ENCODE measurements at places on chromosomes 2 and 18. TPM values are rescaled to one million over a fixed set of nuclear protein-coding genes. Genes with fewer than 3 reads are reported as not detected.

DNA sequence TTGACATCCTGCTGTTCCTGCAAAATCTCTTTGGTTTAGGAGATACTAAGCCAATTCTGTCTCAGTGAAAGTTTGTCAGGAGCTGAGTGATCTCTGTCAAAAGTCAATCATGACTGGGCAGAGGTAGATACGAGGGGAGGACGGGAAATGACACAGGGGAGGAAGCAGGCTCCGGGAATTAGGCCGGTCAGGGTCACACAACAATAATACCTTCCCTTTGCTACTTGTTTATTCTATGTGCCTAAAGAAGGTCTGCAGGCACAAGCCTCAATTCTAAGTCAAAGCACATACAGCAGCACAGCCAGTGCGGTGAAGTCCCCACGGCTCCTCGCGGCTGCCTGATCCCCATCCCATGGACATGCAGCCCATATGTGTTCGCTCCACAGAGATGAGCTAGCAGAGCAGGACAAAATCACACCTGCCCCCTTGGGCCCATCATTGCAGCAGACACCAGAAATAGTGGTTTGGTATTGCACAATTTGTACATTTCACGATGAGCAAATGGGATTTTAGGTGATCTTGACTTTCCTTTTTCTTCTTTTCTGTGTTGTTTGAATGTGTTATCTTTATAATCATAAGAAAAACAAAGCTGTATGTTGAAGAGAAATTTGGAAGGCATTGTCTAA lies 141.4 kb downstream of the VAPA start:
- DNase-seq = no peak

CDH19 gene
- polyA plus RNA-seq = 8.3 TPM

DNA sequence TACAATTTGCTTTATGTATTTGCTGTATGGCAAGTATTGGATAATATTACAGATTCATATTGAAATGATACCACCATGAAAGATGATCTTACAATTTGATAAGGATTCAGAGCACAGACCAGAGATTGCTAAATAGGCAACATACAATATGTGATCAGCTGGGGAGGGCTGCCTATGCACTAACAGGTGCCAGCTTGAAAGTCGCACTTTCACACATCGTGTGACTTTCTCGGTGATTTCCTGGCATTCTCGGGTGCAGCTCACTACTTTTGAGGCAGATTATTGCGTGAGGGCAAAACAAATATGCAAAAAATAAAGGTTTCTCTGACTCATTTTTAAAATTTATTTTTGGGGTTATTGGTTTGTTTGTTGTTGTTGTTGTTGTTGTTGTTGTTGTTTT lies 36.0 kb downstream of the RBMS1 start:
- DNase-seq = no peak

DOCK10 gene
- 9.3 TPM for polyA plus RNA-seq

DNA sequence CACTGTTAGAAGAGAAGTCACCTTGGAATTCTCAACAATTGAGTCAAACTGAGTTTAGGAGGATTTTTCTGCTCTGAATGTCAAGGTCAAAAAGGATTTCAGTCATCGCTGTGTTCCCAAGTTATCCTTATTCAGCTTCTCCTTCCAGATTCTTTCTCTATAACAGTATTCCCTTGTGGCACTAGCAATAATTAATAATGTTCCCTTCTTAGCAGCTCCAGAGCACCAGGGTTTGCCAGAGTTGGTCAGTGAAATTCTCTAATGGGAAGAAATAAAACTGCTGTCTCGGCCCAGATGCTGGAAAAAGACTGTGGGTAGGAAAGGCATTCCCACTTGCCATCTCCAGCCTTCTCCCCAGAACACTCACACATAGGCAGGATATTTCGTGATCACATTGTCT lies 836.0 kb upstream of the PIK3C3 start:
- no peak for DNase-seq

GALR1 gene
- 0.51 TPM for polyA plus RNA-seq

DNA sequence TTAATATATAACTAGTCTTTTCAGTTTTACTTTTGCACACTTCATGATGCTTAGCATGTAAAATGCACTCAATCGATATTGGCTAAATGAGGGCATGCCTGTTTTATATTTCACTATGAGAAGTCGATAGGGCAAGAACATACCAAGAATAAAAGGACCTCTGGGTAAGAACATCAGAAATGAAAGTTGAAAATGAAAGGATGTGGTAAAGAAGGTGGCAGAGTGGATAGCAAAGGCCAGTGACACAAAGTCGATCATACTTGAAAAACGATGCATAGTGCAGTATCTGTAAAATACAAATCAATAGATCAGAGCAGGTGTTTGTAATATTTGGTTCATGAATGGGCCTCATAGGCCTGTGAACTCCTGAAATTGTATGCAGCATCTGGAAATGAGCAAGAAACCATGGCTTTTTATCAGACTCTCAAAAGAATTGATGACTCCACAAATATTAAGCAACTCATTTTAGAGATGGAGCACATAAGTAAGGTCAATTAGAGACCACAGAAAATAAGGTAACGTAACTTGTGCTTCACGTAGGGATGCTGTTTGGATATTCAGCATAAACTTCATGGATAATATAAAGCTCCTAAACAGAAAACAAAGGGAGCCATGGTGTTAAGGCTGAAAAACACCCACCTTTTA lies 653.4 kb downstream of the NYAP2 start:
- DNase-seq = no peak

DNA sequence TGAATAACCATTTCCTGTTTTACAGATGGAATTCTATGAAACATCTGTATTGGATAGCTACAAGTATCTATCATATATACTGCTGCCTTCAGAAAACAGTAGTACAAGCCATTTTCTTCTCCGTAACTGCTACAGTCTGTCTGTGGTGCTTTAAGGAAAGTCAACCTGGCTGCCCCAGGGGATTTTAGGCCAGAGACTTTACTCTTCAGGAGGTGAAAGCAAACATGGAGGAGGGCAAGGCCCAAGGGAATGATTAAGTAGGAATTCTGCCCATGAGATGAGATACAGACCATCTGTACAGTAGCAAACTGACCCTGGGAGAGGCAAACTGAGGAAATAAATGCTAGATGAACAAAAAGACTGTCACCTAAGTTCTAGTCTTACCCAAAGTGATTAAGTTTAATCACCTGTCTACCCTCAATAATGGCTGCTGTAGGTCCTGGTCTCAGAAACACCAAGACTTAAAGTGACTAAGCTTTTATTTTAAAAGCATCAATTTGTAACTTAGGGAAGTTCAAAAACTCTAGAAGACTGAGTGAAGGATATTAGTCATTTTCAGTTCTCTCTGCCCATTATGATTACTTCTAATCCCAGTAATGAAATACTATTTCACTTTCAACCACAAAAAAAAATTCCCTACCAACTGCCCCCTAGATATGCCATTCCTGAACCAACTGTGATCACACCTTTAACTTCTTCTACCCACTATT lies 14.8 kb downstream of the MBD2 start:
- DNase-seq = no peak

DNA sequence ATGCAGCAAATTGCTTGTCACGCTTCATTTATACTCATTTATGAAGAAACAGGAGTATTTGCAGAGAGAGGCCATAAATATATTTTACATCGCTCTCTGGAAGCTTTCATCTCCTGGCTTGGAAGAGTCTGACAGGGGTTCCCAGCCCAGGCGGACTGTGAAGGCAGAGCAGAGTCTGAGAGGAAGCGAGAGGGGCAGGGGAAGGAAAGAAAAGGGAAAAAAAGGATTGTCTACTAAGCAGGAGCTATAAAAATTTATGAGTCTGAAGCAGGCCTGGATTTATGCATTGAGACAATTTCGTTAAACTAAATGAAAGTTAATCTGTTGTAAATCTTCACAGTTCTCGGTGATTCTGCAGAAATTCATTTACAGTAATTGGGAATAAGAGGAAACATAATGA lies 143.9 kb upstream of the GYPC start:
- DNase-seq = no peak

- DNase-seq = no peak
Measured at GRCh38 chr2:96325884-96326255, 753 bp downstream of the ITPRIPL1 start.

DNA sequence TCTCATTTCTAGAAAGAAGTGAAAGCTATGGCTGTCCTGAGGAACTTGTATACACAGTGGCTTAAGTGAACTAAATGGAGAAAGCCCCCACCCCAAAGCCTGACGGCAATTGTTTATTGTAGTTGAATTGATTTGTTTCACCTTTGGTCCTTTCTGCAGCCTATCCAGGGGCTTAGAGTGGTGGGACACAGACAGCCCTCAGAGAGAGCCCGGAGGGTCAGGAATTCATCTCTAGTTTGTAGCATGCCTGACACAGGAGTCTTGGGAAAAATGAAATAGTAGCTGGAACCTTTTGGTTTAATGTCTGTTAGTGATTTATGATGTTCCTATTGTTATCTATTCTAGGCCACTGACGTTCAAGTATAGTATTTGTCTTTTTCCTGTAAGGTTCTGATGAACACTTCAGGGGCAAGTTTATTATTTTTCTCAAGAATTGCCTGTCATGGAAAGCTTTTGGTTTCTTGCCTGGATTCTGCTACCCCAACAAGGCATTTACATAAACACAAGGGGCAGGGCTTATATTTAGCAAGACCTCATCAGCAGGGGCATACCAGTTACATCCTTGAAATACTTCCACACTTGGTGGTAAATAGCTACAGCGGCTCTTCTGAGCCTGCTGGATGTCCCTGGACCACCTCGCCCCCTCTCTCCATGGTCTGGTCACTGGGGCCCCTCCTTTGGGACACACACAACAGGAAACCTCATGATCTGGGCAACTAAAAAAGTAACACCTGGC lies 44.4 kb downstream of the KCNE4 start:
- DNase-seq = no peak

LPIN1 gene
- 10.9 TPM for polyA plus RNA-seq

DNA sequence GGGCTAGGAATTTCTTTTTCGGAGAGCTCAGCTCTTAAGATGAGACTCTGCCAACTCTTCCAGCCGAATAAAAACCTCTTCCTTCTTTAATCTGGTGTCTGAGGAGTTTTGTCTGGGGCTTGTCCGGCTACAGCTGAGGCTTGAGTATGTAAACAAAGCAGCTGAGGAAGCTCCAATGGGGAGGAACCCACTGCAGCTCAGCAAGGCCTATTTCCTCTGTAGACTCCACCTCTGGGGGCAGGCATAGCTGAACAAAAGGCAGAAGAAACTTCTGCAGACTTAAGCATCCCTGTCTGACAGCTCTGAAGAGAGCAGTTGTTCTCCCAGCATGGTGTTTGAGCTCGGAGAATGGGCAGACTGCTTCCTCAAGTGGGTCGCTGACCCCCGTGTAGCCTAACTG lies 838.7 kb downstream of the CCDC85A start:
- DNase-seq = no peak

DNA sequence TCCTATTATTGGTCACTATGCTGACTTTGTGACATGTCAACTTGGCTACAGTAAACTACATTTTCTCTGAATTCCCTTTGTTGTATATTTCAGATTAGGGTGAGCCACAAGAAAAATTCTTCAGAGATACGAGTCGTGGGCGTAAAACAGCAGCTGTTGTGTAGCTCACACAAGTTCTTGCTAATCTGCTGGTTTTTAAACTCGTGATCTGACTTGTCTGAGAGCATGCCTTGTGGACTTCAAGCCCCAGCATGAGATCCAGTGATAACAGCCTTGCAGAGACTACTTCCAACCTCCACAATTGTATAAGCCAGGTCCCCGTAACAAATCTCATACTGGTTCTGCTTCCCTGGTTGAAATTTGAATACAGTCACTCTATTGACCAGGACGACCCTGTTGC lies 259.8 kb upstream of the LYPD1 start:
- DNase-seq = peak; percentile 33

DNA sequence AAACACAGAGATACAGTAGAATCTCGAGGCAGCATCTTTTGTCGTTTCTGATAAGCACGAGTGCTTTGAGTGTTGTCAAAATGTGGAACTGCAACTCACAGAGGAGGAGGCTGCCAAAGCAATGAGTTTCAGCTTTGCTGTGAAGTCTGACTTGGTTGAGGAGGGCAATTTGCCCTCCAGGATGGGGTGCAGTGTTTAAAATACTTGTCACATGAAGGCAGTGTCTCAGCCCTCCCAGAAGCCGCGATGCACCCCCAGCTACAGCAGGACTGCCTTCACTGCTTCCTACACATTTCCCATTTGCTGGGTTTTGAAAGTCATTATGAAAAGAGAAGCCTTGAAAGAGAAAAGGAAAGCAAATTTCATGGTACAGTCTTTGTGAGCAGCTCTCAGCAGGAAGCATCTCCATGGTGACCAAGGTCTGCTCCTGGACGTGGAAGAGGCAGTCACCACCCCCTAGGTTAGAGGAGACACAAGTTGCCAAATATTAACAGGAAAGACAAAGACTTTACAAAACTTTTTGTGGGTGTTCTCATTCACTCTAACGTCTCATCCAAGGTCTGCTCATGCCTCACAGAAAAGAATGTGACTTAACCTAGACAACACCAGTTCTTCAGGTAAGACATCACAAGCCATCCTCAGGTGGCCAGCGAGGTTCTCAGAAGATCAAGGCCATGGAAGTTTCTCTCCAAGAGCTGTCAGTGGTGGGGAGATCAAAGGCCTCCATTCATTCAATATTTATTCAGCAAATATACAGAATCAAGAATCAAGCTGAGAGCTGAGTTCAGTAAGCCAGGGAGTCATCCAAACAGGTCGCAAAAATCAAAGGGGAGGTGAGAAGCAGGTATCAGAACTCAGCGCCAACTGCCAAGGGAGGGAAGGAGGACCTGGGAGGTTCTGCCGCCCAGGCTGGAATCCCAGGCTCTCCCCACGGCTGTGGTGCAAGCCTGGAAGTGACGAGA lies 476.0 kb downstream of the EIPR1 start:
- no peak for DNase-seq

NEDD4L gene
- 93.0 TPM for polyA plus RNA-seq

GRCh38 chr18:58896268-58896667 lies 31.6 kb downstream of the ZNF532 start:
- no peak for DNase-seq

- no peak for DNase-seq
Measured at GRCh38 chr2:108022628-108023027, 36.3 kb downstream of the SLC5A7 start.

- no peak for DNase-seq
Measured at GRCh38 chr2:101843048-101843447, 145.5 kb downstream of the MAP4K4 start.

ABCB11 gene
- 5.3 TPM for polyA plus RNA-seq

- no peak for DNase-seq
Measured at GRCh38 chr2:3177891-3178577, 199.6 kb downstream of the EIPR1 start.
